ENCODE measurements at places on chromosomes 2 and 18.

- DNase-seq: no peak
These were observed 53.7 kb downstream of the SGPP2 start for GRCh38 chr2:222477962-222478608.

DNA sequence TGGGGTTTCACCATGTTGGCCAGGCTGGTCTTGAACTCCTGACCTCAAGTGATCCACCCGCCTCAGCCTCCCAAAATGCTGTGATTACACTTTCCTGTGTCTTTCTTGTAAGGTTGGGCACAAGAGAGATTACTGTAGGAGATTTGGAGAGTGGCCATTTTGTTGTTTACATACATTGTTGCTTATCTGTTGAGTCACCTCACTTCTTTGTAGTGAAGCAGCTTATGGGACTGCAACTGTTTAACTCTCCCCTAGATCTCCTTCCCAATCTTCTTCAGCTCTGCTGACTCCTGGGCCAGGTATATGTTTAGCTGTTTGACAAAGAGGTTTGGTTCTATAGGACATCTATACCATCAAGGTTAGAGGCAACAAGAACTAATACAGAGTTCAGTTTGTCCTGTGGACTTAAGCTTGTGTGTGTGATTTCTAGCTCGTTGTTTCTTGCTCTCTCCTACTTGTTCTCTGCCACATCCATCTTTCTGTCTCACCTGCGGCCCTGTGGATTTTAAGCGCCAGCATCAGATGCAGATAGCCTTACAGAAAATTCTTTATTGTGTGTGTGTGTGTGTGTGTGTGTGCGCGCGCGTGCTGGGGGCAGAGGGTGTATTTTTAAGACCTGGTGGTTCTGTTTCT, 95.4 kb downstream of the HAUS1 start:
- no peak for DNase-seq

GRCh38 chr2:98854682-98855081, 81.3 kb downstream of the CRACDL start:
- no peak for DNase-seq

GRCh38 chr2:147051814-147052213, 793.0 kb upstream of the ACVR2A start:
- no peak for DNase-seq
